CD4-positive, alpha-beta T cell treated with Interleukin-4 for 4 hours (primary cell): ENCODE measurements at places on chromosomes 4 and X.

- DNase-seq: no peak
Observed at GRCh38 chr4:182369211-182369610, 126.0 kb downstream of the TENM3 start.

- DNase-seq: no peak
Observed at GRCh38 chrX:120462370-120462769, 6.7 kb downstream of the LAMP2 start.

DNA sequence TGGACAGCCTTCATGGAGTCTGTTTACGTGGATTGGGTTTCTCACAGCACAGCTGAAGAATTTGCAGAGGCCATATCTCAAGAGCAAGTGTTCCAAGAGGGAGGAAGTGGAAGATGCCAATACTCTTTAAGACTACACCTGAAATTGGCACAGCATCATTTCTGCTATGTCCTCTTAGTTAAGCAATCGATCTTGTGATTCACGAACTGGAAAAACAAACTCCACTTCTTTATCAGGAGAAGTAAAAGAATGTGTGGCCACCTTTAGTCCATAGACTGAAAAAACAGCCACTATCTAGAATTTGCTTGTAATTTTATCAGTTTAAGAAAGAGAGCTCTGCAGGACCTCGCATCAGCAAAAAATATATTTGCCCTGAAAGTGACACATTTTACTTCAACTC lies 473.1 kb upstream of the ATOH1 start:
- no peak for DNase-seq

- DNase-seq: no peak
Observed at GRCh38 chrX:154403192-154403591, 5.0 kb downstream of the RPL10 start.

DNA sequence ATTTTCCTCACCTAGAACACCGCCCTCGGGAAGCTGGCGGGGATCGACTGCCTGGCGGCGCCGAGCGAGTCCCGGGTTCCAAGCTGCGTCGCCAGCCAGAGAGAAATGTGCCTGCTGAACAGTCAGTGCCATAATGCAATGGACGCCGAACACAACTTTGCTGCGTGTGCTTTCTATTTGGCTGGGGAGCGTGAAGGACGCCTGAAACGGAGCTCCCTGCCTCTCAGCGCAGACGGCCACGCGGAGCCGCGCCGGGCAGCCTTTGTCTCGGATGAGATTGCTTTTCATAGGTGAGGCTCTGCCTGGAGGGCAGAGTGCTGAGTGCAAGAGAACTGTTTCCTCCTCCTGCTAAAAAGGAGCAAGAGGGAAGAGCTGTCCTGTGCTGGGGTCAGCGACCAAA lies 107.7 kb upstream of the BCOR start:
- no peak for DNase-seq

GRCh38 chr4:52576326-52576725 lies 82.8 kb downstream of the USP46 start:
- DNase-seq: no peak

- DNase-seq: no peak
Observed at GRCh38 chr4:25101836-25102235, 58.4 kb downstream of the SEPSECS start.

DNA sequence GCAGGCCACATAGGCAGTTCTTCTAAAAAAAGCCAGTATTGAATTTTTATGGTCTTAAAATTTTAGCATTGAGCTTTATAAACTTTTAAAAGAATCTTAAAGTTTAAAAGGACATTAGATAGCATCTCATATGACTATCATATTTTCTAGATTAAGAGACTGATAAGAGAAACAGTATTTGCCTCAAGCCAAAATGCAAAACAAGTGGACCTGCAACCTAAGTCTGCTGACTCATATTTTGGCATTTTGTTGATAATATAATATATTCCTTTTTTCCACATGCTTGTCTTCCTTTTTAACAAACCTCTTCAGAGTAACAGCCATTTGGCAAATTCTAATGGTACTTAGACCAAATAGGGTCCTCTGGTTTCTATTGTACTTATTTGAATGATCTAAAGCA lies 328.5 kb upstream of the GALNTL6 start:
- no peak for DNase-seq

DNA sequence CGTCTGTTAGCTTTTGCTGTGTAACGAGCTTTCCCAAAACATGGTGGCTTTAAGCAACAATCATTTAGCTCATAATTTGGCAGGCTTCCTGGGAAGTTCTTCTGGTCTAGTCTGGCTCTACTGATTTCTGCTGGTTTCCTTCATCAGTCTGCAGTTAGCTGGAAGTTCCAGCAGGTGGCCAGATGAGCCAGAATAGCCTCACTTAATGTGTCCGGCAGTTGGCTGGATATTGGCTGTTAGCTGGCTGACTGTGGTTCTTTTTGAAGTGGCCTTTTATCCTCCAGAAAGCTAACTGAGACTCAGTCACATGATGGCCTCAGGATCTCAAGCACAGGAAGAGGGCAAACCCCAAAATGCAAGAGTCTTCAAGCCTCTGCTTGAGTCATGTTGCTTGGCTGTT lies 34.9 kb downstream of the FTHL17 start:
- peak; percentile 2 for DNase-seq

DNA sequence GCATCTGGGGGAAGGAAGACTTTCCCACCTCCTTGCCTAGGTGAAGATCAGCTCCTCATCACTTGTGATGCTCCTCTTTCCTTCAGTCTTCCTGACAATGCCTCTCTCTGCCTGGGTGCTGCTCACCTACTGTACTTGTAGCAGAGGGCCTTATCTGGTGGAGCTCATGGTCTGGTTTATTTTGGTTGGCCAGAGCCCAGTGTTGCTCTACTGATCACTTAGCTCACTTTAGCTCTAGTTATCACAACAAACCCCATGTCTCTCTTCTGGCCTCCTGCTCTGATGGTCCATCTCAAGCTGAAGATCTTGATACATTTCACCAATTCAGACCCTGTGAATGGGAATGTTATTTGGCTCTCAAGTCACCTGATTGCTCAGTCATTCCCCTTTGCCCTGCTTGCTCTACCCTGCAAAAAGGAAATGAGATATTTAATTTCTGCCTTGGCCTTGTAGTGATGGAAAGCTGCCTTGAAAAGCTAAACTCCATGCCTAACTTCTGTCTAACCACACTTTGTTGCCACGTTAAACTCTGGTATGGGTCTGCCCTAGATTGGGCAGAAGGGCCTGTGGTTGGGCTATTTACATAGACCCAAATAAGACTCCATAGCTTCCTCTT lies 30.3 kb upstream of the ADH1C start:
- DNase-seq: no peak

GRCh38 chrX:47231167-47231566 lies 1.6 kb upstream of the USP11 start:
- no peak for DNase-seq

DNA sequence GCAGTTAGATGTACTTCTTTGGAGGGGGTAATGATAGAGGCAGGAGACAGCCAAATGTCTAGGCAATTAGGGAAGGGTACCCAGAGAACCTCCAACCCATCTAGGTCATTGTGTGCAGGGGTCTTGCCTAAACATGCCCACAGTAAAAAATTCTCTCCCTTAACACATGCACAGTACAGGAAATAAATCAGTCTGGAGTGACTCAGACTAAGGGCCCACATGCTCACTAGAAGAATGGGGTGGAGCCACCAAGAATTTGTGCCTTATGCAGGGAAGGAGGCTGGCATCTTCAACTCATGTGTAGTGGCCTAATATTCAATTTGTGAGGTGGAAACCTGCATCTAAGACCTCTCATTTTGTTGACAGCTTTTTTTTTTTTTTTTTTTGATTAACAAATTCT lies 945.3 kb upstream of the GRIA3 start:
- DNase-seq: no peak

DNA sequence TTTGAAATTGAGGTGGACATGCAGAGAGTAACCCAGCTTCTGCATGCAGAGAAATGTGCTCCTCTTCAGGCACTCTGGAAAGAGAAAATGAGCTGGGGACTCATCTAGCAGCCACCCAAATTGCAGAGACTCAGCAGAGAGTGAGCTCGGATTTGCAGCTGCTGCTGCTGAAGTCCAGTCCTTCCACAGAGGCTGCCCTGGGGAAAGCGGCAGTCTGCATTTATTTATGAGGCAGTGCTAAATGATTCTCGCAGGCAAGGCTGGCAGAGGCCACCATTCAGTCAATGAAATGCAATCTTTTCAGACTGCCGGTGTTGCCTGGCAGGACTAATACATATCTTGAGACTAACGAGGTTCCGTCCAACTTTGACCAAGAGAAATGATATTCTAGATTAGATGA lies 404.8 kb downstream of the NLGN4X start:
- DNase-seq: no peak

GRCh38 chrX:54928876-54929275 lies 8.3 kb downstream of the TRO start:
- no peak for DNase-seq

GRCh38 chrX:154600759-154601374 lies 15.9 kb downstream of the CTAG1A start:
- DNase-seq: no peak

GRCh38 chr4:9923195-9923812 lies 98.0 kb downstream of the SLC2A9 start:
- DNase-seq: no peak
